ENCODE measurements at places on chromosomes 13 and 19.
A peak's percentile ranks its signal among the peaks of the same experiment; 100 is the strongest.

DNA sequence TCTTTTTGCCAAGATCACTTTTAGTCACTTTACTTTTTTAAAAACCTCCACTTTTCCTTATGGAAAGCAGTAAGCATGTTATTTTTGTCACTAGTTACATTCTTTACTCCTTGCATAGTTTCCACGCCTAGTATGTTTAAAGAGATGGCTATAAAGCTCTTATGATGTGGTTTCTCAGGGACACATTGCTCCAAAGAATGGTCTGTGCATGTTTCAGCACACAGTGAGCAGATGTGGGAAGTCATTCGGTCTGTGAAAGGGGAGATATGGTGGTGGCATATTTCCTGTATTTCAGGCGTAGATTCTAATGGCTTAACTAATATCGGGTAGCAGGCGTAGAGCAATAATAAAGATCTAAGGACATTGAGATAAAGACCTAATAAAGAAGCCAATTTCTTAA is 180.7 kb downstream of the SLITRK6 start:
- DNase-seq, result no peak

GRCh38 chr13:20428666-20429644 is 96.7 kb downstream of the CRYL1 start:
- peak; percentile 33 for DNase-seq

- DNase-seq, result no peak
These were observed 17.6 kb downstream of the SPINT2 start for GRCh38 chr19:38281811-38282566.

DNA sequence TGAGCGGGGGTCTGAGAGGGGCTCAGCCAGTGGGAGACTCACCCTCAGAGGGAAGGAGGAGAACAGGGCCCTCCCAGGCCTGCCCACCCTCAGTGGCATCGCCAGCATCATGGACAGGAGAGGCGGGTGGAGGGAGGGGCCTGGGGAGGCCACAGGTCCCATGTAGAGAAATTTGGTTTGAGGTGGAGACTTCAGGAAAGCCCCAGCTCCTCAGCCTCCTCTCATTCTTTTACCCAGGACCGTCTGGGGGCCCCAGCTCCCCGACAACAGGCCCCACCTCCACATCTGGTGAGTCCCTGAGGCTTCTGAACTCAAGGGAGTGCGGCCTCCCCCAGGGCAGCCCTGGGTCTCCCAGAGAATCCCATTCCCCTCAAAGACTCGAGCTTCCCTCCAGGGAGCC is 3.1 kb downstream of the LILRB1 start:
- DNase-seq, result no peak

DNA sequence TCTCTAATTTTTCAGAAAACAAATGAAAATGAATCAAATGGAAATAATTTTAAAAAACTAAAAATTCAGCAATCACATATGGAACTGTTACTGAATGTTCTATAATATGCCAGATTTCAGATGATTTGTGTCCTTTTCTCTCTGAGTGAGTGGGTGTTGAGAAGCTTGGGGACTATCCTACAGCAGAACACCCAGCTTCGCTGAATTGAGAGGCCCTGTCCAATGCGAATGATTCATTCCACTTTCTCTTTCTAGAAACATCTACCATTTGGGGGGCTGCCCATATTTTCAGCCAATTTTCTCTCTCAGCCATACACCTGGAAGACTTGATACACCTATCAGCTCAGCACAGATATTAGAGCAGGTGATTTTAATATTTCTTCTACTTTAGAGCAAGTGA is 1666.7 kb downstream of the EFNB2 start:
- DNase-seq, result no peak

DNA sequence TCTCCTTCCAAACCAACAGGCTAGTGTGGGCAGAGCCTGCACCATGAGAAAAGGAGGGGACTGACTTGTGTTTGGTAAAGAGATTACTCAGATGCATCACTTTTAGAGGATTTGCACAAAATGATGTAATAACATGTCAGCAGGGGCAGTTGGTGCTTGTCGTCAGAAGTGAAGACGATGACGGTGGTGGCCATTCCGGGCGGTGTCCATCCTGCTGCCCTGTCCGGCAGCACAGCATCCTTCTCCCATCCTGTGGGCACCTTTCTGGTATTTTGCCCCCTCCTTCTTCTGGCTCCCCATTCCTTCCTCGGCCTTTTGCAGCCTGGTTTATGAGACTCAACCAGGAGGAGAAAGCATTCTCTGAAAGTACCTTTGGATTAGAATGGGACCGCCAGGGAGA is 160.1 kb downstream of the TEX29 start:
- DNase-seq, result no peak

GRCh38 chr13:84077271-84077670 is 195.0 kb upstream of the SLITRK1 start:
- DNase-seq, result no peak

DNA sequence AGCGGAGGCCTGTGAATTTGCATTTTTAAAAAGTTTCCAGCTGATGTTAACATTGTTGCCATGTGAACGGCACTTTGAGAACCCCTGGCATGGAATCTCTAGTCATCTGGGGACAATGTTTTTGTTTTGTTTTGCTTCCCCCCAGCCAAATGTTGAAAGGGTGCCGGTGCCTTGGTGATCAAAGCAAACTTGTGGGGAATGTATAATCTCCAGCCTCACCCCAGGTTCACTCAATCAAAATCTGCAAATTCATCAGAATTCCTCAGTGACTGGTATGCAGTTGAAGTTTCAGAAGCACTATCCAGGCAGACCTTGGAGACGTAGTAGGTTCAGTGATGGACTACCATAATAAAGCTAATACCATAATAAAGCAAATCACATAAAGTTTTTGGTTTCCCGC is 428.7 kb downstream of the MYO16 start:
- no peak for DNase-seq

DNA sequence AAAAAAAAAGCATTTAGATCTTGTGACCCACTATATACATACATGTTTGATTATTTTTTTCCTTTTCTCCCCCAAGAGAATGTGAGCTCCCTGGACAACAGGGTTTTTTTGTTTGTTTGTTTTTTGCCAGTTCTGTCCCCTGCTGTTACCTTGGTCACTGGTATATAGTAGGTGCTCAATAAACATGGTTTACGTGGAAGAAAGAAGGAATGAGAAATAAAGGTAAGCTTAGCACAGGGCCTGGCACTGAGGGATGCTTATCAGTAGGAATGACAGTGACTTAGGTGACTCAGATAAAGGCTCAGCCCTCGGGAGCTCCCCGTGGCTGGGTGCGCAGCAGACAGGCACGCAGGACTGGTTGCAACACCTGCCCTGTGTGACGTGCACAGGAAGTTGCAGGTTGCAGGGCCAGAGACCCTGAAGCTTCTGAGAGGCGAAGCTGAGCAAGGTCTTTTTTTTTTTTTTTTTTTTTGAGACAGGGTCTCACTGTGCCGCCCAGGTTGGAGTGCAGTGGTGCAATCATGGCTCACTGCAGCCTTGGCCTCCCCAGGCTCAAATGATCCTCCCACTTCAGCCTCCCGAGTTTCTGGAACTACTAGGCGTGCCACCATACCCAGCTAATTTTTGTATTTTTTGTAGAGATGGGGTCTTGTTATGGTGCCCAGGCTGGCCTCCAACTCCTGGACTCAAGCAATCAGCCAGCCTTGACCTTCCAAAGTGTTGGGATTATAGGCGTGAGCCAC is 10.3 kb upstream of the PAK4 start:
- DNase-seq, result no peak

GRCh38 chr13:54647275-54647674 is 1618.7 kb downstream of the OLFM4 start:
- no peak for DNase-seq
